Fibroblast of the aortic adventitia (primary cell): ENCODE measurements at places on chromosomes 4 and X. TPM values are rescaled to one million over a fixed set of nuclear protein-coding genes. Genes with fewer than 3 reads are reported as not detected.

GRCh38 chrX:155949098-155949497 is 48.4 kb upstream of the IL9R start:
- no peak for DNase-seq

GRCh38 chr4:36523182-36523581 is 241.8 kb downstream of the DTHD1 start:
- no peak for DNase-seq

DNA sequence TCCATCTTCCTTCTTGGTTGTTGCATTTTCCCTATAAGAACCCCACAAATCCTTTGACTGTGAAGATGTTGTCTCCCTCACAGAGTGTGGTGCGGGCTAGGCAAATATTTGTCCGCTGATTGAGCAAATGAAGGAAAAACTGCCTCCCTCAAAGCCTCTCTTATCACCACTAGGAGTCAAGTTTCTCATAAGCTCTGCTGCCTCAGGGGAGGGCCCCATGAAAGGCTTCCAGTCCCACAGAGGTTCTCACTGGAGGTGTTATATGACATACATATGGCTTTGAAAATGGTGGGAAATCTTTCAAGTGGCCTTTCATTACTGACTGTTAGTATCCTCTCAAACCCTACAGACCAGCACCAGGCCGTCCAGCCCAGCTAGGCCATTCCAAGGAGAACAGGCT is 9.3 kb downstream of the VGLL1 start:
- DNase-seq, result no peak

DNA sequence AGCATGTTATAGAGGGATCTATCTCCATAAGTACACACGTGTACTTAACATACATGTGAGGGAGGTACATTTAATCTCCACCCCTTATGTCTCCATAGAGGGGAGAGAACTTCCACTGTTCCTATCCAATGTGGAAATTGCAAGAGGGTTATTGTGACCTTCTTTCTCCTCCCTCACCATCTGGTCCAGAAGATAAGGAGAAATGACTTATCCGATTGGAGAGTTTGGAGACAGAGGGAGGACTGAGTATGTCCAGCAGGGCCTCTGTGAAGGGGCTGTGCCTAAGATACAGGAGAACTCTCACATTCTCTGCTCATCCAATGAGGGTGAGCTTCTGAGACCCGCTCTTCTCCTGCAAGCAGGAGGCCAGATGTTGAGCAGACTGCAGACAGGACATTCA is 113.1 kb downstream of the QDPR start:
- no peak for DNase-seq

GRCh38 chr4:147733716-147734344 is 1.9 kb downstream of the ARHGAP10 start:
- DNase-seq, result peak; percentile 56

Gene MAGEA2
- not detected in 2 replicates for total RNA-seq

Gene GAGE2A
- not detected in 2 replicates for total RNA-seq
